GM12878 (cell line): ENCODE measurements at places on chromosomes 3 and 15.
A peak's percentile ranks its signal among the peaks of the same experiment; 100 is the strongest.

DNA sequence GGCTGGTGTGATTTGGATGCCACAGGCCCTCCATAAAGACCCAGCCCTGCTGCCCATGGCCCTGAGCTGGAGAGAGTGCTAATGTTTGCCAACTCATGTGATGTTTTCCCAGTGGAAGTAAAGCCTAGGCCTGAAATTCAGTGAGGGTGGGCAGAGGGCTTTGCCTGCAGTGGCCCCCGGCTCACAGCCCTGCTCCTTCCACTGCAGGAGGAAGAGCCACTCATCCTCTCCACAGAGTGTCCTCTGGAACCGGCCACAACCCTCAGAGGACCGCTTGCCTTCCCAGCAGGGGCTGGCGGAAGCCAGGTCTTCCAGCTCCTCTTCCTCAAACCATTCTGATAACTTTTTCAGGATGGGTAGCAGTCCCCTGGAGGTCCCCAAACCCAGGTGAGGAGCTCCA, 13.9 kb upstream of the CPNE9 start:
- peaks cover 10% of the 10 kb centered on the region for H3K4me1 ChIP-seq
- no peak for DNase-seq
- no peak overlapping the region for H3K4me3 ChIP-seq
- peaks cover 26% of the 10 kb centered on the region for H3K36me3 ChIP-seq
- H3K27me3 ChIP-seq: no peaks in the 10 kb centered on the region
- H3K27ac ChIP-seq: no peak overlapping the region

- H3K36me3 ChIP-seq: no peaks in the 10 kb centered on the region; the same call in 1 of the 2 replicates
- H3K27me3 ChIP-seq: no peaks in the 10 kb centered on the region
- no peak overlapping the region for H3K27ac ChIP-seq
- DNase-seq: no peak
Measured at GRCh38 chr3:45026957-45027356, 854 bp downstream of the CLEC3B start.

GRCh38 chr15:71649894-71650293, 160.5 kb upstream of the NR2E3 start:
- H3K4me1 ChIP-seq: no peaks in the 10 kb centered on the region
- no peak for DNase-seq
- no peak overlapping the region for H3K4me3 ChIP-seq
- H3K27ac ChIP-seq: no peak overlapping the region

GRCh38 chr3:43043793-43044192, 62.1 kb downstream of the POMGNT2 start:
- no peaks in the 10 kb centered on the region for H3K36me3 ChIP-seq
- no peak overlapping the region for H3K27ac ChIP-seq
- H3K4me3 ChIP-seq: no peak overlapping the region
- no peaks in the 10 kb centered on the region for H3K27me3 ChIP-seq
- no peaks in the 10 kb centered on the region for H3K4me1 ChIP-seq
- no peak for DNase-seq

GRCh38 chr3:52503788-52504424, 8.8 kb downstream of the STAB1 start:
- no peaks in the 10 kb centered on the region for H3K27me3 ChIP-seq
- H3K4me1 ChIP-seq: no peaks in the 10 kb centered on the region
- H3K4me3 ChIP-seq: no peak overlapping the region
- no peaks in the 10 kb centered on the region for H3K36me3 ChIP-seq

GRCh38 chr3:105526360-105527111, 159.8 kb downstream of the ALCAM start:
- no peak overlapping the region for H3K4me3 ChIP-seq
- H3K36me3 ChIP-seq: no peaks in the 10 kb centered on the region
- DNase-seq: no peak
- no peak overlapping the region for H3K27ac ChIP-seq
- H3K27me3 ChIP-seq: no peaks in the 10 kb centered on the region

GRCh38 chr3:141709126-141709770, 28.9 kb upstream of the RNF7 start:
- H3K4me3 ChIP-seq: no peak overlapping the region
- H3K4me1 ChIP-seq: no peaks in the 10 kb centered on the region
- H3K36me3 ChIP-seq: no peaks in the 10 kb centered on the region
- no peaks in the 10 kb centered on the region for H3K27me3 ChIP-seq

GRCh38 chr15:32636908-32637567, 4.5 kb upstream of the SCG5 start:
- H3K27ac ChIP-seq: peak overlapping the region; percentile 64
- H3K4me3 ChIP-seq: no peak overlapping the region
- peaks cover 20% of the 10 kb centered on the region for H3K4me1 ChIP-seq
- no peak for DNase-seq
- H3K27me3 ChIP-seq: no peaks in the 10 kb centered on the region
- H3K36me3 ChIP-seq: peaks cover 36% of the 10 kb centered on the region

DNA sequence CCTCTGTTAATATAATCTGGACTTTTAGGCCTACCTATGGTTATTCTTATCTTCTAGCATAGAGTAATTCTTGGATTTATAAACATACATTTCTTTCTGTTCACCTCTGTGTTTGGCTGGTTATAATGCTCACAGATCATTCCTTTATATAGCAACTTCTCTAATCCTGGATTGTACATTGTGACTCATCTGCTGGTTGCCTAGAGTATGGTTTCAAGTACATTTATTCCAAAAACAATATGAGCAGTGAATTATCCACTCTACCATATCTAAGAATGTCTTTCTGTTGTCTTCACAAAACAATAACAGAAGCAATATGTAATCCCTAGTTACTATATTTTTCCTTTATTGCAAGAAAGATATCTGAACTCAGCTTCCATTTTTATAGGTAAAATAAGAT, 35.3 kb downstream of the FSIP1 start:
- no peaks in the 10 kb centered on the region for H3K4me1 ChIP-seq
- DNase-seq: no peak
- peaks cover 3% of the 10 kb centered on the region; the same call in 1 of the 2 replicates for H3K27me3 ChIP-seq
- H3K27ac ChIP-seq: no peak overlapping the region
- H3K36me3 ChIP-seq: no peaks in the 10 kb centered on the region
- no peak overlapping the region for H3K4me3 ChIP-seq

DNA sequence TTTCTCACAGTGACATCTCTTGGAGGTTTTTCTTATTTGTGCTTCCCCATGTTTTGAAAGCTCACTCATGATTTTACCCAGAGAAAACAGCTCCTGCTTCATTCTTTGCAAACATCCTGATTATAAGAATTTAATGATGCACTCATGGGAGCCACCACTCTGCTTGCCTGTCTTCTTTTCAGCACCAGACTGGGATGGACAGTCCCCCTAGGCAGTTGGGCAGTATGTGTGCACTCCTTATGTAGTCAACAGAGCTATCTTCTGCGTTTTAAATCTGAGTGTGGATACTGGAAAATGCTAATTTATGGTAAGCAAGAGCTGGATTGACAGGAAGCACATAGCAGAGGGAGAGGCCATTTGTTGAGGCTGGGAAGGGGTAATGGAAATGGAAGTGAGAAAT, 276.1 kb downstream of the AGBL1 start:
- DNase-seq: no peak
- no peak overlapping the region for H3K4me3 ChIP-seq

- H3K4me3 ChIP-seq: no peak overlapping the region
- H3K27ac ChIP-seq: no peak overlapping the region
- H3K27me3 ChIP-seq: no peaks in the 10 kb centered on the region
- DNase-seq: no peak
- H3K36me3 ChIP-seq: no peaks in the 10 kb centered on the region
Measured at GRCh38 chr15:33729653-33730052, 238.6 kb upstream of the CHRM5 start.

GRCh38 chr3:172376881-172377280, 71.4 kb downstream of the GHSR start:
- H3K4me3 ChIP-seq: no peak overlapping the region
- no peaks in the 10 kb centered on the region for H3K27me3 ChIP-seq
- no peak overlapping the region for H3K27ac ChIP-seq
- H3K4me1 ChIP-seq: no peaks in the 10 kb centered on the region

GRCh38 chr15:65460741-65461347, 38.1 kb upstream of the IGDCC4 start:
- H3K36me3 ChIP-seq: peaks cover 9% of the 10 kb centered on the region
- no peaks in the 10 kb centered on the region for H3K27me3 ChIP-seq
- no peaks in the 10 kb centered on the region for H3K4me1 ChIP-seq

DNA sequence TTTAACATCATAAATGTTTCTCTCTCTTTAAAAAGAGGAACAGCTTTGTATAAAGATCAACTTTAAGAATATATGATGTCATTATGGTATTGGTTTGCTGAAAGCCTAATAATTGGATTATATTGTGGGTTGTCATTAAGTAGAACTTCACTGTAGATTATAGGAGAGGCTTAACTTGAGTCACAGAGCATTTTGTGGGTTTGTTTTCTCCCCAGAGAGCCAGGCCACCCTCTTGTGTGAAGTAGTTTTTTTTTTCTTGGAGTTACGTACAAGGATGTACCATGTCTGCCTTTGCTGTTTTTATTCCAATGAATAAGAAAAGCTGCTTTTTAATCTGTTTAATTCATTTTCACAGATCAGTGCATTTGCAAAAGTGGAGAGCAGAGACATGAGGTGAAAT, 354.8 kb upstream of the TBL1XR1 start:
- H3K4me1 ChIP-seq: no peaks in the 10 kb centered on the region
- H3K4me3 ChIP-seq: no peak overlapping the region
- no peak overlapping the region for H3K27ac ChIP-seq

DNA sequence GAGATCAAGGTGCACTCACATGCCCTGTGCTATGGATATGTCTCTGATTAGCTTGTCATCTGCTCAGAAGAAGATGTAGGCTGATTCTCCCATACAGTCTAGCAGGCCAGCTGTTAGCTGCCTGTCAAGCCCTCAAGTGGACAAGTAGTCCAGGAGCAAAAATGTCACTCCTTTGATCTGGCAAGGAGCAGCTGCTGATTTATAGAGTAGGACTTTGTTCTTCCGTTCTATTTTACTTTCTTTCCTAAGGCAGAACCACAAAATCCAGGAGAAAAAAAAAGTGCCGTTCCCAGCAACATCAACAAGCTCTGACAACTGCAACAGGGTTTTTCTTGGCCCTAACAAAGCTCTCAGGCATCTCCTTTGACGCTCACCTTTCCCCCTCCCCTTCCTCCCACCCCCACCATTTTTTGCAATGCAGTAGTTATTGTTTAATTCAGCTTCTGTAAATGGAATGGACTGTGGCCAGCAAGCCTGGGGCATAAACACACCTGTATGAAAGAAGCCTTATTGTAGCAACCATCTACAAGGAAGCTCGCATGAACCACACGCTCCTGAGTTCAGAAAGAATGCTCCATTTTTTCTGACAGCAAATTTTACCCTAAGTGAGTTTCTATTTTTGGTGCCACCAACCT, 196.3 kb downstream of the MEIS2 start:
- no peak overlapping the region for H3K27ac ChIP-seq
- no peaks in the 10 kb centered on the region for H3K4me1 ChIP-seq
- H3K4me3 ChIP-seq: no peak overlapping the region
- H3K27me3 ChIP-seq: no peaks in the 10 kb centered on the region

- DNase-seq: no peak
- H3K27me3 ChIP-seq: no peaks in the 10 kb centered on the region
- H3K4me3 ChIP-seq: no peak overlapping the region
- no peaks in the 10 kb centered on the region for H3K4me1 ChIP-seq
- H3K27ac ChIP-seq: no peak overlapping the region
Measured at GRCh38 chr3:27943106-27943505, 221.0 kb upstream of the EOMES start.

GRCh38 chr3:47339951-47340350, 40.9 kb upstream of the PTPN23 start:
- H3K36me3 ChIP-seq: peaks cover 35% of the 10 kb centered on the region
- no peak overlapping the region for H3K4me3 ChIP-seq
- DNase-seq: no peak
- no peaks in the 10 kb centered on the region for H3K4me1 ChIP-seq

DNA sequence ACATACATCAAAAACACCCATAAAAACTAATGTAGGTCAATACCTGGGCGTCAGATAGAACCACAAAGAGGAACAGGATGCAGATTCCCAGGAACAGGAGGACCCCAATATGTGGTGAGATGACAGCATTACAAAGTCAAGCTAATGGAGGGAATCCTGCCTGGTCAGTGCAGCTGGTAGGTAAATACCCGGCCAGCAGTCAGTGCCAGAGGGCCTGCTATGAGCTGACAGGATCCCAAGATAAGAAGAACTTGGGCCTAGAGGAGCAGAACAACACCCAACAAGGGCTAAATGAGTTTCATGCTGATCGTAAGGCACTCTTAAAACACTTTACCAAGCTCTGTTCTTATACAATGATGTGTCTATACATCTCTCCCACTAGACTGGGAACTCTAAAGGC, 61.2 kb upstream of the KCNMB2 start:
- H3K27me3 ChIP-seq: no peaks in the 10 kb centered on the region
- no peak overlapping the region for H3K27ac ChIP-seq
- no peak overlapping the region for H3K4me3 ChIP-seq
- no peak for DNase-seq
- peaks cover 8% of the 10 kb centered on the region for H3K4me1 ChIP-seq

DNA sequence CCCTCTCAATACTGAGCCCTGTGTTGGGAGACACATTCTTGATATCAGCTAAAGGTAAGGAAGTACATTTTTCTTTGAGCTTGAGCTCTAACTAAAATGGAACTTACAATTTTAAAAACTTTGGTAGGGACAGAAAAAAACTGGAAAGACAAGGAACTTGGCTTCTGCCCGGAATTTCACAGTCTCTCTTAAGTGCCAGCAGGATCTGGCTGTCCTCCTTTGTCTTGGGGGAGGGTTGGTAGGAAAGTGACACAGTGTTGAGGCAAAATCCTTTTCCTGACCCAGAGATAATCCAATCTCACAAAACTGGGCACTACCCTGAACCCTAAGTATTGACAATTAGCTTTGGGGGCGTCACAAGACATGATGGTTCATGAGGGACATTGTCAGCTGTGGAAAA, 45.3 kb downstream of the ZPLD1 start:
- no peak overlapping the region for H3K4me3 ChIP-seq
- no peaks in the 10 kb centered on the region for H3K27me3 ChIP-seq
- no peak overlapping the region for H3K27ac ChIP-seq
- H3K36me3 ChIP-seq: no peaks in the 10 kb centered on the region
- no peak for DNase-seq

DNA sequence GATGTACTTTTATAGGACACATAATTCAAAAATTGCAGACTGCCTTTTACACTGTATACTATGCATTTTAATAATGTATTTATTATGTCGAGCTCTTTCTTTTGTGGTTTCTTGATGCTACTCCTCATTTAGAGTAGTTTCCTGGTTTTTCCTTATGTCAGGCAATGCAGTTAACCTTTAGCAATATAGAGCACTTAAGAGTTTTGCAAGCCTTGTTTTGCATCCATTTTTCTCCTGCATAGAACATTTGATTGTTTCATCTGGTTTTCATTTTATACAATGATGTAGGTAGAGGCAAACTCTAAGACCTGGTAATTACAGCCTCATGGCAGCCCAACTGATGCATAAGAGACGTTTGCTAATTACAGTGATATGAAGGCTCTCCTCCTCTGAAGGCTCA, 86.3 kb downstream of the PDZRN3 start:
- no peak overlapping the region for H3K4me3 ChIP-seq
- no peak for DNase-seq
- H3K36me3 ChIP-seq: no peaks in the 10 kb centered on the region
- H3K27ac ChIP-seq: no peak overlapping the region
- H3K4me1 ChIP-seq: no peaks in the 10 kb centered on the region

DNA sequence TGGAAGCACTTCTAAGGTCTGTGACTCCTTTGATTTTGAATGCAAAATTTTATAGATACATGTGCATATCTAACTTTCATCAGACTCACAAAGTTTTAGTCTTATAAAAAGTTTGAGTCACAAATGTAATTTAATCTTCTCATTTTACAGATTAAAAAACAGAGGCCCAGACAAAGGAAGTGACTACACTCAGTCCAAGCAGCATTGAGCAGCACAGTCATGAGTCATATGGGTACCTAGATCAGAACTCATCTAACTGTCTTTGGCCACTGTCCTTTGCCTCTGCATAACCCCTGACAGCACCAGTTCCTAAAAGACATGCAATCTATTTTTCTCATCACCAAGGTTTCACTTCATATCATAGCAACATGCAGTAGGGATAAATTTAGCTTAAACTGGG, 210.7 kb upstream of the KCNH8 start:
- H3K27me3 ChIP-seq: no peaks in the 10 kb centered on the region
- H3K27ac ChIP-seq: no peak overlapping the region
- H3K4me3 ChIP-seq: no peak overlapping the region
- H3K36me3 ChIP-seq: no peaks in the 10 kb centered on the region
- H3K4me1 ChIP-seq: no peaks in the 10 kb centered on the region
- DNase-seq: no peak
